ENCODE measurements at places on chromosomes 5 and 9.

- no peak for DNase-seq
Measured at GRCh38 chr5:75536147-75536546, 24.5 kb downstream of the POLK start.

GRCh38 chr5:68315679-68316271 lies 100.2 kb downstream of the PIK3R1 start:
- DNase-seq, result no peak

GRCh38 chr9:98974994-98975712 lies 31.4 kb downstream of the COL15A1 start:
- peak; percentile 47 for DNase-seq

- no peak for DNase-seq
Measured at GRCh38 chr5:131109540-131110255, 55.4 kb downstream of the HINT1 start.

GRCh38 chr9:93652604-93653592 lies 76.5 kb downstream of the PHF2 start:
- DNase-seq, result no peak

GRCh38 chr5:28809811-28810750 lies 1771.7 kb upstream of the CDH9 start:
- DNase-seq, result no peak

DNA sequence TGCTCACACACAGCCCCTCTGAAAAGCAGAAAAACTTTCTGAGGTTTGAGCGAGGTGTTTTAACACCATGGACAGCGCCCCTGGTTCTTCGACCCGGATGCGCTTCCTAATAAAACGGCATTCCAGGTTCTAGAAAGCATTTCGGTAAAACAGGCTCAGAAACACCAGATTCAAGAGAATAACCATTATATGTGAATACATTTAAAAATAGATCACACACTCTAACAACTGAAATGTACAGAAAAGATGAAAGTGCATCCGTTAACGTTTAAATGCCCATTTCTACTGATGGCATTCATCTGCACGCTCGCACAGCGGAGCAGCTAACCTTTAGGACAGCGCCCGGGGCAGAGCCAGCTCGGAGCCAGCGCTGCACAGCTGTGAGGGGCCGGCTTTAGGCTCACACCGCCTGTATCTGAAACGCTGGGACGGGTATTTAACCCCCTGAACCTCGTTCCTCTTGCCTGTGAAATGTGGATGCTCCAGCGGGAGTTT lies 26.3 kb upstream of the TENT4A start:
- no peak for DNase-seq

- DNase-seq, result no peak
Measured at GRCh38 chr5:95861221-95861863, 38.8 kb upstream of the GLRX start.

- no peak for DNase-seq
Measured at GRCh38 chr9:128902351-128903078, 18.3 kb upstream of the PHYHD1 start.

DNA sequence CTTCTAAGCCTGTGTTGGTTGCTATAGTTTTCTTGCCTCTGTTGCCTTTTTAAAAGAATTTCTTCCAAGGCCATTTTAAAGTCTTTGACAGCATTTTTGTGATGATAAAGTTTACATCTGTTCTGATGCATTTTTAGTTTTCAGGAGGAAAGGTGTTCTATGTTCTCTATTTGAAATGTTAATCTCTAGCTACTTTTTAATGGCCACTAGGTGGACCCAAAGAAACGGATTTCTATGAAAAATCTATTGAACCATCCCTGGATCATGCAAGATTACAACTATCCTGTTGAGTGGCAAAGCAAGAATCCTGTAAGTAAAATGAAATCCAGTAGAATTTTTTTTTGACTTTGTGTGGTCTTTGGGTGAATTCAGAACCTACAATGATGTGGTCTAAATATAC lies 60.2 kb downstream of the MELK start:
- DNase-seq, result no peak

GRCh38 chr5:78691084-78691960 lies 42.8 kb upstream of the LHFPL2 start:
- peak; percentile 16 for DNase-seq

DNA sequence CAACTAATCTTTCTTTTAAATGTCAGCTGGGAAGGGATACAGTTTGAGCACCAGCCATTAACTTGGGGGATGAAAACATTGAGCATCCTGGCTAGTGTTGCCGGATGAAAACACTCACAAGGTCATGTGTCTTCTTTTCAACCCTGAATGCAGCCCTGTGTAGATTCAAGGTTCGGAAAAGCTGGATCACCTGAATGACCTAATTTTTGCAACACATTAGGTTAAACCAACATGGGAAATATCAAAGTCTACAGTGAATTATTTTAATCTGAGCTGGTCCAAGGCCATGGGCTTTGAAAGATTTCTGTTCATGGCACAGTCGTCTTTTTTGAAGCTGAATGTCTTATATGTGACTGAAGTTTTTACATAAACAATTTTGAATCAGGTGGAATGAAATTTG lies 281.2 kb downstream of the ARHGEF28 start:
- DNase-seq, result no peak

DNA sequence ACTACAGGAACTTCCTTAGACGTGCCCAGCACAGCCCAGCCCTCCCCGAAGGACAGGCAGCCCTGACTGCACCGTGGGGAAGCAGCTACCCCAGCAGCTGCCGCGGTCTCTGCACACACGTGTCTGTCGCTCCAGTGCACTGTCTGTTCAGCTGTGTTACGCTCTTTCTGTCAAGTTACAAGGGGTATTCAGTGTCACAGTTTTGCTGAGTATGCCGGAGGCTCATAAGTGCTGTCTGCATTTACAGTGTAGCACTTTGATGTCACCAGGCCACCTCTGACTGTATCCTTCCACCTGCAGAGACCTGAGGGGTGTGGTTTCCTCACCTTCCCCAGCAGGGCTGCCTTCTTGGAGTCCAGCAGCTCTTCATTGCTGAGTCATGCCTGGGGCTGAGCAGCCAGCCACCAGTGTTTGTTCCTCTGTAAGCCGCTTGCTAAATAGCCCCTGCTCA lies 126.8 kb downstream of the EHMT1 start:
- DNase-seq, result no peak

- DNase-seq, result no peak
Measured at GRCh38 chr9:72680593-72681282, 159.3 kb downstream of the TMC1 start.

DNA sequence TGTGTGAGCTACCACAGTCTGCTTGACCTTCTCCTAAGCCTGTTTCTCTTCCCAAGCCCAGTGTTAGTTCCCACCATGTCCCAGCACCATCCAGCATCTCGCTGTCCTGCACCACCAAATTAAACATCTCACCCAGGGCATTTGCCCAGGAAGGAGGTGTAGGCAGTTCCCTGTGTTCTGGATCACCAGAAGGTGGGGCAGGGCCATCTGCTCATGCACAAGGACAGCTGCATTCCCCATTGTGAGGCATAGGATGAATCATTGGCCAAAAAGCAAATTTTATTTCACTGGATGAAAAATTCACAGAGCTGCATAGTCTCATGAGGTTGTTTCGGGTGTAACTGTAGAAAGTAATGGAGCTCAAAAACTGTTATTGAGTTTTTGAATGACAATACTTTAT lies 89.5 kb upstream of the GRIA1 start:
- DNase-seq, result peak; percentile 0

DNA sequence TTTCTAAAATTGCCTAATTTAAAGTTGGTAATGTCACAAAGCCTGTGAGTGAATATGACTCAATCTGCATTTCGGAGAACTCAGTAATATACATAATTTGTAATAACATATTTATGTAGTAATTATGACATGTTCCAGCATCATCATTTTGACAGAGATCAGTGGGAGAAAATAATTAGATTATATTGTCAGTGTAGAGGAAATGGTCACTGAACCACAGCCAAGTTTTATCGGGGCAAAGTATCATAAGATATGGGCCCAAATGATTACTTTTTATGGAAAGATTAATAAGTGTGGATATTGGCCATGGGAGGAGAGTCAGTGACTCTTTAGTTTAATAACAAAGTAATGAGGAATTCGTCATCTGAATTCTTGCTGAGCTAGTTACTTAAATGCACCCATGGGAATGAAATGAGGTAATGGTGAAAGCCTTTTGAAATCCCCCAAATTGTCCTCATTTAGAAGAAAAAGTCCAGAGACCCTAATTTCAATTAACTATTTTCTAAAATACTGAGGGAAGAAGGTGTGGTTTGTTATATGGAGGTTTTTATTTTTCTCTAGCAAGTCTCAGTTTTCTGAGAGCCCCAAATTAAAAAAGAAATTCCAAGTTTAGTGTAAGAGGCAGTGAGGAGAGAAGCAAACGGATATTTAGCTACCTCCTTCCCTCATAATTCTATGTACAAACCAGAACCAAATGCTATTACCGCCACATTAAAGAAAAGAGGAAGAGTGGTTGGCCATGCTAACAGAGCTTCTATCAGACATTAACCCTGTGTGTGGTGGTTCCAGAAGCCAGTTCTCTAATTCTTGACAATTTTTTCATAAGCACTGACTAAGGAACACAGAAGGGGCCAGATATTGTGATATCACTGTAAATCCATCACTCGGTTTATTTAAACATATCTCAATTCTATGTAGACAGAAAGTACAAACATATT lies 37.7 kb upstream of the MRPS30 start:
- DNase-seq, result no peak

- no peak for DNase-seq
Measured at GRCh38 chr9:22005021-22005701, 3.9 kb downstream of the CDKN2B start.

GRCh38 chr9:2427120-2427891 lies 194.3 kb upstream of the VLDLR start:
- DNase-seq, result no peak

DNA sequence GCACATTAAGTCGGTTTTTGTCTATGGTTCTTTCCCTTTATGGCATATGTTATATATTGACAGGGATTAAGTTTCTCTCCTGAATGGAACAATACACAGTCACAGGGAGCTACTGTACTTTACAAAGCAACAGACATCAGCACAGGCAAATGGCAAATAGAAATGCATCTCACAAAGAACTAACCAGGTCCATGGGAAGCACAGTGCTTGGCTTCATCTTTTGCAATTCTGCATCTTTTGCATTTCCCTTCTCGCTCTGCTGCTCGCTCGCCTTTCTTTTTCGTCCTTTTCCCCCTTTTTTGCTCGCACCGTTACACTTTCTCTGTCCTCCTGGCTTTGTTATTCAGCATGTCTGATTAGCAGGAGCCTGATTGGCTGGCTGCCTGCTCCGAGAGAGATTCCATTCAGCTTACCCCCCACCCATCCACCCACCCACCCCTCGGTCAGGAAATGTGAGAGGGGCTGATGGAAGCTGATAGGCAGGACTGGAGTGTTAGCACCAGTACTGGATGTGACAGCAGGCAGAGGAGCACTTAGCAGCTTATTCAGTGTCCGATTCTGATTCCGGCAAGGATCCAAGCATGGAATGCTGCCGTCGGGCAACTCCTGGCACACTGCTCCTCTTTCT lies at the start of gene ADAMTSL1:
Gene ADAMTSL1 (plus strand): TSS at position 502 of the 628 bp plus-strand sequence. CDS start 80 bp downstream, at position 582.
- DNase-seq, result peak; percentile 68

GRCh38 chr5:96112123-96112670 lies 150.5 kb upstream of the ELL2 start:
- DNase-seq, result no peak

- no peak for DNase-seq
Measured at GRCh38 chr9:120715389-120715924, 1.2 kb upstream of the MEGF9 start.

DNA sequence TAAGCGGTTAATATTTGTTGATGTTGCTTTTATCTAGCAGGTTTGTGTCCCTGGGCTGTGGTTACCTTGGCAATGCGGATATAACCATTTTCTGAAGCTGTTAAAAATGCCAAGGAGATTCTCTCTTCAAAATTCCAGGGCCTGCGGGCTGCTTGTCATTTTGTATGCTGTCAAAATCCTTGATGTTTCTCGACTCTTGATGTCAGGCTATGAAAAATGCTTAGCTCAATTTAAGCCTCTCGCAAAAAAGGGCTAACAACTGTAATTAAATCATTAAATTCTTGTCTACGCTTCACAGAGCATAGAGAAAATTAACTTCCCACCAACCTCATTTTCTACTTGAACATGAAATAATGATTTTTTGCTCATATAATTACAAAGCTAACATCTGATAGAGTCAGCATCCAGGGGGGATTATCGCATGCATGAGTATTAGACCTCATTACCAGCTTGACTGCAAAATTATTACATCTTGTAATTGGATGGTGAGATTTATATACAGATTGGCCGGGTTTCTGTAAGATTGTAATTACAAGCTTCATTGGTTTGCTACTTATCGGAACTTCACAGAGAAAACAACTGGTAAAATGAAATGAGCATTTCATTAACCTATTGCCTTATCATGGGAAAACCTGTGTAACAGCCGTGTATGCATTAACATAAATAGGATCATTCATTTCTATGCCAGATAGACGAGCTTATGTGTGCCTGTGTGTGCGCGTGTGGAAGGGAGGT lies 83.1 kb upstream of the IRX1 start:
- DNase-seq, result peak; percentile 78

- DNase-seq, result no peak
Measured at GRCh38 chr9:131875828-131876485, 136.1 kb upstream of the RAPGEF1 start.

DNA sequence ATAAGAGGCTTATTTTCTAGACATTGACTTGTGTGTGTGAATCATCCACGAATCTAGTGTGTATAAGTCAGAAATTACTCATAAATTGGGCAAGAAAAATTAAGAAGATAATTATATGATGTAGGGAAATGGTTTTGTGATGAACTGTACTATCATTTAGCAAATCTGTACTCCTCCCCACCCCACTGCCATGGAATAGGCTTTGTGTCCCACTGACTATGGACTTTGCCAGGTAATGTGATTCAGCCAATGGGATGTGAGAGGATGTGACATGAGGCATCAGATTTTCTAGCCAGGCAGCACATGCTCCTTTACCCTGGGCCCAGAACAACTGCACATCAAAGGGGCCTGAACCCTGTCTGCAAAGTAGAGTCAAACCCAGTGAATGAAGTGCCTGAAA lies 406.6 kb downstream of the CTNND2 start:
- no peak for DNase-seq

- DNase-seq, result no peak
Measured at GRCh38 chr5:97095318-97095732, 47.1 kb downstream of the LIX1 start.

GRCh38 chr9:26789959-26790358 lies 102.6 kb downstream of the CAAP1 start:
- DNase-seq, result no peak

DNA sequence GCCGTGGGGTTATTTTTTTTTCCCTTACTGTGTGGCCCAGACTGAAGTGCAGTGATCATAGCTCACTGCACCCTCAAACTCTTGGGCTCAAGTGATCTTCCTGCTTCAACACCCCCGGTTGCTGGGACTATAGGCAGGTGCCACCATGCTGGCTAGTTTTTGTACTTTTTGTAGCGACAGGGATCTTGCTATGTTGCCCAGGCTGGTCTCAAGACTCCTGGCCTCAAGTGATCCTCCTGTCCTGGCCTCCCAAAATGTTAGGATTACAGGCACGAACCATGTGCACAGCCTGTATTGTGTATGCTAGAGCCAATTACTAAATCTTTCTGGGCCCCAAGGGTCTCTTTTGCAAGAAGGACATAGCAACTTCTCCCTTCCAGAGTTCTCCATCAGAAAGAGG lies 23.1 kb downstream of the GALNT10 start:
- DNase-seq, result no peak

GRCh38 chr5:86824637-86825036 lies 206.9 kb downstream of the COX7C start:
- DNase-seq, result no peak

DNA sequence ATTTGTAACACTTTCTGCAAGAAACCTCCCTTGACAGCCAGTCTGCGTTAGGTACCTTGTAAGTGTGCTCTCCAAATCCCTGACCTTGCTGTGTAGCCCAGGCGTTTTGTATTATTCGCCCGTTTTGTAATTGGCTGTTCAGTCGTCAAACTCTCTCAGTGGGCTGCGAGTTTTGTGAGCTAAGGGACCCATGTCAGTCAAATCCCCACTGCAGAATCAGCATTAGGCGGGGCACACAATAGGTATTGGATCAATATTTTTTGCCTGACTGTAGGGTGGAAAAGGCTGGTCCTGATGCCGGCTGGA lies 665 bp downstream of the DNAJC18 start:
- no peak for DNase-seq

Data from NCI-H524 treated with DMSO at 0.1 percent for 48 hours (cell line).